ENCODE measurements at places on chromosomes 4 and X.

DNA sequence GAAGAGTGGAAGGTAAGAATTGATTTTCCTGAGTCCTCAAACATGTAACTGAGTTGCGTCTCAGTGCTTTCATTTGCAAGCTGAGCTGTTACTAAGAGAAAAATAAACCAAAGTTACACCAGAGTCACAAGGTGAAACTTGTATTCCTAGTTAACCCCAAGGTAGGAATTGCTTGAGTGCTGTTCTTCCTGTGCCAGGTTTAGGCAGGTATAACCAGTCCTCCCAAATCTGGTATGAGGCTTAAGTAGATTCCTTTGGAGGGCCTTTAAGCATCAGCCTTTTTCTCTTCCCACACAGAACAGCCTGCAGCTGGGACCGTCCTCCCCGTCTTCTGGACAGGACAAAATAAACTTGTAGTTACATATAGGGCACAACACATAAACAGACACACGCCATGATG lies 2.3 kb upstream of the BTC start:
- no peak for DNase-seq

- DNase-seq: no peak
Measured at GRCh38 chr4:139484783-139485311, 30.9 kb downstream of the RAB33B start.

DNA sequence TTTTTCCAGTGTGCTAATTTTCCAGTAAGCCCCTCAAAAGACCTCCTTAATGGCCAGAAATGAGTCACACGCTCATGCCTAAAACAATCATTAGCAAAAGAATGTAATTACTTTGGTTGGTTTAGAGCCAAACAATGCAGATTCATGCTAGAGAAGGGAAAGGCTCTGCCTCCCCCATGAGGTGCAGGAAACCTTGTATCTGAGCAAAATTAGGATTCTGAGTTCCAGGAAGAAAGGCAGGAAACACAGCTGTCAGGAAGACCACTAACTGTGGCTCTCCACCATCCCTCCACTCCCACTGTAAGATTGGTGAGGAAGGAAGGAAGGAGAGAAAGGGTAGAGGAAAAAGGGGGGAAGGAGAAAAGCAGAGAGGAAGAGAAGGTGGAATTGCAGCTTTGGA lies 104.9 kb upstream of the DHX15 start:
- no peak for DNase-seq

DNA sequence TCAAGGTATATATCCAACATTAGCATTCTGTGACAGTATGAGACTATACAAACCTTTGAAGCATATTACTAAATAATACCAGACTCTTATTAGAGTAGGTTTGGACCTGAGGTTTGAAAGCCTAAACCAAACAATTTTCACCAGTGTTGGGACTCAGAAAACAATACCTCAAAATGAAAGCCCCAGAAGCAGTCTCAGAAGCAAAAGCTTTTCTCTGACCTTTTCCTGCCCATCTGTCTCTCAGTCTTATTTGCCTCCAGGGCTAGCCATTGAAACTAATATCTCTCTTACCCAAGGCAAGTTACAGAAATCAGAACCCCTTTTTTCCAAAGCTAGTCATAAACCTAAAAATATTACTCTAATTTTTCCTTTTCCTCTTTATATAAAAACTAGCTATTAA lies 163.3 kb downstream of the PTCHD1 start:
- no peak for DNase-seq
